Smooth muscle cell of bladder (primary cell): ENCODE measurements at places on chromosomes 5 and 9. TPM values are rescaled to one million over a fixed set of nuclear protein-coding genes. Genes with fewer than 3 reads are reported as not detected.

Gene ABCA1
- 222 and 232 TPM in 2 replicates for total RNA-seq

Gene RACK1
- total RNA-seq: 5,283 and 5,860 TPM in 2 replicates

Gene QSOX2
- total RNA-seq: 9.1 and 10.3 TPM in 2 replicates

Gene LRRC19
- not detected in 2 replicates for total RNA-seq

Gene PPP3R2
- not detected in 2 replicates for total RNA-seq

Gene LCN6
- total RNA-seq: not detected in 2 replicates

Gene SPINK13
- total RNA-seq: 2.4 and 4.5 TPM in 2 replicates

Gene WDR55
- total RNA-seq: 24.5 and 28.3 TPM in 2 replicates

Gene PCDHGA6
- total RNA-seq: 3.0 and 3.2 TPM in 2 replicates

Gene FBP2
- not detected in 2 replicates for total RNA-seq

Gene LCN1
- 0.28 and 0.65 TPM in 2 replicates for total RNA-seq

Gene SLC36A3
- total RNA-seq: not detected in 2 replicates

Gene PCDHGA3
- total RNA-seq: 0.85 and 1.4 TPM in 2 replicates

Gene PCDHB9
- total RNA-seq: 0.09 and 0.14 TPM in 2 replicates

Gene C9
- total RNA-seq: 0.18 TPM in 1 of 2 replicates, not detected in the other

Gene NDUFS6
- total RNA-seq: 33.0 and 34.0 TPM in 2 replicates

Gene GRXCR2
- total RNA-seq: not detected in 2 replicates

Gene TSSK1B
- 0.09 and 0.14 TPM in 2 replicates for total RNA-seq

Gene CORO2A
- total RNA-seq: 0.28 and 0.57 TPM in 2 replicates
